ENCODE measurements at places on chromosomes 7 and 10. TPM values are rescaled to one million over a fixed set of nuclear protein-coding genes. Genes with fewer than 3 reads are reported as not detected.

Gene NUPR2
- not detected for total RNA-seq

GRCh38 chr7:42573881-42574672, 337.1 kb upstream of the GLI3 start:
- H3K27ac ChIP-seq, result no peak overlapping the region
- peaks cover 2% of the 10 kb centered on the region for H3K27me3 ChIP-seq
- no peaks in the 10 kb centered on the region for H3K4me1 ChIP-seq
- DNase-seq, result no peak
- H3K4me3 ChIP-seq, result no peak overlapping the region

DNA sequence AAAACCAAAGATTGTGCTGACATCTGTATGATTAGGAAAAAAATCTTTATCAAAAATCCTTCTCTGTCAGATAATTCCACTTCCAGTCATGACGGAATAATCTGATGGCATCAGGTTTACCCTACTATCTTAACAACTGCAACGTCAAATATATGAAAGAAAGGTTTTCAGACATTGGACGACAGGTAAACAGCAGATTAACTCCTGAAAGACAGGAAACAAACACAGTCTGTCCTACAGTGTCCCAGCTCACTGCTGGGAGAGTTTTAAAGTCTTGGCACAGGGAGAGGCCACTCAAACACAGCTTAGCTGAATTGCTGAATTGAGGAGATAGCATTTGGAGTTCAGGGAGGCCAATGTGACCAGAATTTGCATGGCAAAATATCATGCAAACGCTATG, 186.3 kb upstream of the KCTD7 start:
- peaks cover 2% of the 10 kb centered on the region for H3K4me1 ChIP-seq
- no peak for DNase-seq
- no peak overlapping the region for H3K27ac ChIP-seq
- no peaks in the 10 kb centered on the region for H3K27me3 ChIP-seq
- H3K4me3 ChIP-seq, result no peak overlapping the region
- peaks cover 5% of the 10 kb centered on the region for H3K36me3 ChIP-seq

Gene DOCK4
- total RNA-seq, result 0.88 TPM

GRCh38 chr7:136657482-136657921, 210.9 kb upstream of the CHRM2 start:
- H3K36me3 ChIP-seq, result no peaks in the 10 kb centered on the region
- H3K27me3 ChIP-seq, result no peaks in the 10 kb centered on the region
- no peak for DNase-seq
- H3K27ac ChIP-seq, result no peak overlapping the region
- H3K4me3 ChIP-seq, result no peak overlapping the region

- no peak overlapping the region for H3K4me3 ChIP-seq
- no peak for DNase-seq
- no peak overlapping the region for H3K27ac ChIP-seq
- no peaks in the 10 kb centered on the region for H3K4me1 ChIP-seq
These were observed 15.9 kb downstream of the LAMB4 start for GRCh38 chr7:108114117-108114841.

Gene AKR1B15
- total RNA-seq, result not detected

DNA sequence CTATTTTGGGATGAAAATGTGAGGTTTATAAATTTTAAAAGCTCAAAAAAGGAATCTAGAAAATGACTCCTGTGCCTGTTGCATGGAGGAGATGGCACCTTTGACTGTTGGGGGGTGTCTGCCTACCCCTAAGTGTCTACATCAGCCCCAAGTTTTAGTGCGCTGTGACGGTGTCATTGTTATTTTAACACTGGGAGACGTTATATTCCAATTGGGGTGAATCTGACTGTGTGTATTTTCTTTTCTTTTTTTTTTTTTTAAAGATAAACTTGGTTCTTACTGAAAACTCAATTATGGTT, 517 bp downstream of the SRGN start:
- DNase-seq, result peak; percentile 43
- peak overlapping the region; percentile 89 for H3K4me3 ChIP-seq
- peak overlapping the region; percentile 93 for H3K27ac ChIP-seq

DNA sequence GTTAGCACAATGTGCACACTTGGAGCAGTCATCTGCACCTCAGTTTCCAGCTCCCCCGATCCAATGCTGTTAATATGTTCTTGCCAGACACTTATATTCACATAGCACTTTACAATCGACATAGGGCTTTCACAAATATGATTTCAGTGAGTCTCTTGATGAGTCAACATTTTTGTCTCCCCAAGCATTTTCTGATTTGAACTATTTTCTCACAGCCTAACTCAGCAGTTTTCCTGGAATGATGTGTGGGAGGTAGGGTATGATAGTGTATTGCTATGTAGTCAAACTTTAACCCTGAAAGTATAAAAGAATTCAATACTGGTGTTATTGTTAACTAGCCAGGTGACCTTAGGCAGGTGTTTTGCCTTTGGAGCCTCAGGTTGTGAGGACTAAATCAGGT, 82.5 kb upstream of the LRGUK start:
- no peak for DNase-seq
- H3K27ac ChIP-seq, result no peak overlapping the region
- H3K4me1 ChIP-seq, result peaks cover 3% of the 10 kb centered on the region
- no peak overlapping the region for H3K4me3 ChIP-seq

GRCh38 chr7:45000093-45001032, at the start of gene CCM2:
TSS of gene CCM2 (plus strand) at chr7:45000201. CDS start at chr7:45000334, 133 bp downstream.
- H3K27ac ChIP-seq, result peak within 1 kb of the TSS; percentile 92
- H3K4me1 ChIP-seq, result peaks cover 66% of the 10 kb centered on the region
- no peaks in the 10 kb centered on the region for H3K27me3 ChIP-seq
- no peaks in the 10 kb centered on the region for H3K36me3 ChIP-seq
- DNase-seq, result no peak

Gene SLC26A3
- total RNA-seq, result not detected

GRCh38 chr10:97182288-97182990, 3.3 kb downstream of the SLIT1 start:
- no peak overlapping the region for H3K4me3 ChIP-seq
- no peaks in the 10 kb centered on the region for H3K36me3 ChIP-seq
- no peak overlapping the region for H3K27ac ChIP-seq
- peaks cover 17% of the 10 kb centered on the region for H3K4me1 ChIP-seq
- no peak for DNase-seq

DNA sequence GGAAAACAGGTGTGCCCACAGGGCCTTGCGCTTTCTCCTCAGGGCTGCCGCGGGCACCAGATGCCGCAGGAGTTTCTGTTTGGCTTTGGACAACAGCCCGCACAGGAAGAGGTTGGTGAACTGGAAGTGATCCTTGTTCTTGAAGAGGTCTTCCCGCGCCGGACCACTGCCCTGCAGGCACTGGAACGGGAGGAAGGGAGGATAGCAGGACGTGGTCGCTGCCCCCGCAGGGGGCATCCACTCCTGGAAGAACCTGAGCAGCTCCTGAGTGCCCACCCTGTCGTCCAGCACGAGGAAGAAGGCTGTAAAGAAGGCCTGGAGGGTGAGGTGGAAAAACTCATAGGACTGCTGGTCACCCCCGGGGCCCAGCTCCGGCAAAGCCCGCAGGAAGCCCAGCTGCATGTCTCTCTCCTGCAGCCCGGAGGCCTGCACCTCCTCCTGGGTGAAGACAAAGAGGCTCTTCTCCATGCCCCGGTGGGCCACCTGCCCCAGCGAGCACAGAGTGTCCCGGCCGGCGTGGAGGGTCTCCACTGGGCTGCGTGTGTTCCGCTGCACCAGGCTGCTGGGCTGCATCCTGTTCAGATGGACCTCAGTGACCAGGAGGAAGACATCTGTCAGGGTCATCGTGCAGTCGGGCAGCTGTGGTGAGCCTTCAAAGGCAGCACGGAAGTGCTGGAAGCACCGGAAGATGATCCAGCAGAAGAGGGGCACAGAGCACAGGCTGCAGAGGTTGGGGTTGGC, 26.9 kb downstream of the NOD1 start:
- no peak overlapping the region for H3K27ac ChIP-seq
- no peak for DNase-seq
- peaks cover 48% of the 10 kb centered on the region for H3K36me3 ChIP-seq
- H3K27me3 ChIP-seq, result no peaks in the 10 kb centered on the region
- no peaks in the 10 kb centered on the region for H3K4me1 ChIP-seq
- H3K4me3 ChIP-seq, result no peak overlapping the region

- H3K4me1 ChIP-seq, result peaks cover 13% of the 10 kb centered on the region
- H3K4me3 ChIP-seq, result no peak overlapping the region
- DNase-seq, result no peak
- H3K27me3 ChIP-seq, result no peaks in the 10 kb centered on the region
- H3K36me3 ChIP-seq, result no peaks in the 10 kb centered on the region
These were observed 44.1 kb downstream of the GLI3 start for GRCh38 chr7:42192851-42193461.

DNA sequence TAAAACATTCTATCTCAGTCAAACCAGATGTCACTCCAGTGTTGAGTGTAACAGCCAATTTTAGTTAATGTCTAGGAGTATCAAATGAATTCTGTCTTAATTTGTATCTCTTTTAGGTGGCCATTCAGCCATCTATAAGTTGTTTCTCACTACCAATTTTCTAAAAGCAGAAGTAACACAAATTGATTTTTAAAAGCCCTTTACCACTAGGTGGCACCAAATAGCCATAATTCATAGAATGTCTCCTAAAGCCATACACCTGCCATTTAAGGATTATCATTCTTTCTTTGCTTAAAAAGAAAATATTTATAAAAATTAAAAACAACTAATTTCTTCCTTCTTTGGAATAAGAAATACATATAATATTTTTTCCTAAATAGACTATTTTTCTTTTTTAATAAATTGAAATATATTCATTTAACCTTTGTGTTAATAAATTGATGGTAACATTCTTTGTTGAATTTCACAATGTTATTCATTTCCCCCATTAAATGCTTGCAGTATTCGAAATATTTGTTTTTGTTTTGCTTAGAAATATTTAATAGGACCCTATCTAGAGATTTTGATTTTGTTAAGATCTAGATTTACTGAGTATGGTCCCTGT, 107.8 kb upstream of the PPP1R3A start:
- peaks cover 2% of the 10 kb centered on the region for H3K27me3 ChIP-seq
- DNase-seq, result peak; percentile 6
- H3K36me3 ChIP-seq, result no peaks in the 10 kb centered on the region
- no peak overlapping the region for H3K4me3 ChIP-seq

GRCh38 chr7:50310361-50310760, 5.8 kb downstream of the IKZF1 start:
- no peaks in the 10 kb centered on the region for H3K27me3 ChIP-seq
- H3K4me3 ChIP-seq, result peak overlapping the region; percentile 100
- peak overlapping the region; percentile 91 for H3K27ac ChIP-seq
- H3K36me3 ChIP-seq, result peaks cover 44% of the 10 kb centered on the region

Gene TMEM254
- total RNA-seq, result 13.0 TPM

DNA sequence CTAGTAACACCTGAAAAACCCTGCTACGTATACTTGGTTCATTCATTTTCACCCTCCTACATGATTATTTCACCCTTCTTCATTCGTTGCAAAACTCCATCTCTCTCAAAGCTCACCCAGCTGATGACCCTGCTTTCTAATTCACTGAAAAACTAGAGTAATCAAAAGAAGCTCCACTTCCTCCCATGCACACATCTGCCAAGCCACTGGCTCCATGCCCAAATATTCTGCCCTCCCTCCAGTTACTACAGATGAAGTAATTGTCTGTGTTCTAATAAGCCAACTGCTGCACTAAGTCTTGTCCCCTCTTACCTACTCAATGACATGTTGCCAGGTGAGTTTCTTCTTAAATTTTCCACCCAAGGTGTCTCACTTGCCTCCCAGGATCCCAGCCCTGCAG, 96.9 kb upstream of the CCDC71L start:
- no peak overlapping the region for H3K4me3 ChIP-seq
- H3K36me3 ChIP-seq, result peaks cover 15% of the 10 kb centered on the region
- peaks cover 3% of the 10 kb centered on the region for H3K27me3 ChIP-seq
- peak overlapping the region; percentile 7 for H3K27ac ChIP-seq

GRCh38 chr7:41339913-41340676, 362.8 kb downstream of the INHBA start:
- H3K4me1 ChIP-seq, result no peaks in the 10 kb centered on the region
- H3K4me3 ChIP-seq, result no peak overlapping the region
- H3K36me3 ChIP-seq, result no peaks in the 10 kb centered on the region
- DNase-seq, result no peak

Gene TRPV5
- not detected for total RNA-seq

GRCh38 chr7:77407906-77408305, 8.2 kb downstream of the GSAP start:
- no peak overlapping the region for H3K4me3 ChIP-seq
- H3K36me3 ChIP-seq, result no peaks in the 10 kb centered on the region
- H3K4me1 ChIP-seq, result peaks cover 11% of the 10 kb centered on the region
- DNase-seq, result no peak
- H3K27ac ChIP-seq, result no peak overlapping the region

DNA sequence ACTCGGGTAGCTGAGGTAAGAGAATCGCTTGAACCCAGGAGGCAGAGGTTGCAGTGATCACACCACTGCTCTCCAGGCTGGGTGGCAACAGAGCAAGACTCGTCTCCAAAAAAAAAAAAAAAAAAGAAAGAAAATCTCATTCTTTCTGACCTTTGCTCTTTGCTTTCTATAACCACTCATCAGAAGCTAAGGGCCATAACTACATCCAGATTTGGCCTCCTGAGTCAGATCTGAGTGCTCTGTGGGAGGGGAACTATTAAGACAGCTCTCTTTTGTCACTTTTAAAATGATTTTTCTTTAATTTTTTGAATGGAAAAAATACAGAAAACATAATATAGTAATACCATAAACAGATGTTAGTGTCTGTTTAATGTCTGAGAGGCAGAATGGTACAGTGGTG, 210.1 kb downstream of the KIAA1217 start:
- peaks cover 6% of the 10 kb centered on the region for H3K27me3 ChIP-seq
- peaks cover 2% of the 10 kb centered on the region for H3K36me3 ChIP-seq
- no peak overlapping the region for H3K4me3 ChIP-seq
- H3K4me1 ChIP-seq, result no peaks in the 10 kb centered on the region
- no peak overlapping the region for H3K27ac ChIP-seq
- no peak for DNase-seq

Gene MKX
- not detected for total RNA-seq

Gene CLDN4
- total RNA-seq, result not detected

GRCh38 chr7:142439739-142440138, 181.9 kb upstream of the PRSS58 start:
- H3K4me3 ChIP-seq, result no peak overlapping the region
- peaks cover 3% of the 10 kb centered on the region for H3K27me3 ChIP-seq
- H3K4me1 ChIP-seq, result peaks cover 21% of the 10 kb centered on the region
- no peaks in the 10 kb centered on the region for H3K36me3 ChIP-seq

DNA sequence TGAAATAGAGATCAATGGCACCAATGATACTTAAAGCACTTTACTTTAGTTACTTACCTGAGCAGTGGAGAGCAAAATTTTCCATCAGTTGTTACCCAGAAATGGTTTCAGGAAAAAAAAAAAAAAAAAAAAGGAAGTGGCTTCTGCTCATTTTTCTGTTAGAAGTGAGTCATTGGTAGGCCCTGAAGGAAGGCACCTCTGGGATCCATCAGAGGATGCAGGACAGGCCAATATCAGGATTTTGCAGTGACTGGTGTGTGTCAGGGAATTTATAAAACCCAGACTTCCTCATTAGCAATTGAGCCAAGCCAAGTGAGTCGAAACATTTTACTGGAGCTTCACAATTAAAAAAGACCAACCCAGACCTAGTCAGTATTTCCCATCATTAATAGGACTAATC, 2.3 kb upstream of the SMIM30 start:
- no peaks in the 10 kb centered on the region for H3K27me3 ChIP-seq
- H3K4me3 ChIP-seq, result no peak overlapping the region
- H3K4me1 ChIP-seq, result peaks cover 3% of the 10 kb centered on the region
- H3K36me3 ChIP-seq, result peaks cover 4% of the 10 kb centered on the region
- no peak for DNase-seq

Gene OR13A1
- total RNA-seq, result 0.29 TPM
